Breast epithelium (tissue), 4 donors: ENCODE measurements at places on chromosomes 2 and 18. TPM values are rescaled to one million over a fixed set of nuclear protein-coding genes. Genes with fewer than 3 reads are reported as not detected.

Gene SERPINB7
- not detected for total RNA-seq

Gene ANKRD30BL
- not detected for total RNA-seq

Gene MAP3K19
- not detected for total RNA-seq

Gene AQP12A
- not detected for total RNA-seq

Gene PDE1A
- total RNA-seq, result 4.3 TPM

Gene SMARCAL1
- 20.6 TPM for total RNA-seq

Gene LBX2
- total RNA-seq, result 0.29 TPM

DNA sequence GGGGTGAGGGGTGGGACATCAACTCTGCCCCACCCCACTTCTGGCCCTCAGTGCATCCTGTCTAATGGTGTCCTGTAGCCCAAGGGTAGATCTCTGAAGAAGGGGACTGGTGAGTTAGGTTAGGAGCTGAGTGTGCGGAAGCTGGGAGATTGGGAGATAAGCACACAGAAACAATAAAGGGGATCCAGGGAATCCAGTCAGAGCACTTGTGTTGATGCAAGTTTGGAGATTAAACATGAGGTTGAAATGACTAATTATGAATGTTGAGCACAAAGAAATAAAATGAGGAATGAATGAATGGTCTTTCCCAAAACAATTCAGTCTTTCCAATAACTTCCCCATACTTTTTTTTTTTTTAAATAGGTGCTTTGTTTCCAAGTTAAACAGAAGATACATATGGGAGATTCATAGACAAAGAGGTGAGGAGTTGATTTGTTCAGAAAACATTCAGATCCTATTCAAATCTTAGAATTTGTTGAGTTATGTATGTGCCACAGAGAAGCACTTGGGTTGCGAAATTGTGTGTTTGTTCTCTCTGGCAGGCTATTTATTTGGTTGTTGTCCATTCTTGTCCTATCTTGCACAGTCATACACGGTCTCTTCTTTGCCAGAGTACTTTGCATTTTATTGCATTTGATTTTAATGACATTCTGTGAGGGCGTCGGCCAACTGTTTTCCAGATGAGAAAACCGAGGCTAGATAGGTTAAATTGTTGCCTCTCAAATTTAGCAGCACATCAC is 31.6 kb upstream of the NABP1 start:
- no peak for DNase-seq

GRCh38 chr2:211957799-211958198 is 580.8 kb downstream of the ERBB4 start:
- DNase-seq, result no peak

DNA sequence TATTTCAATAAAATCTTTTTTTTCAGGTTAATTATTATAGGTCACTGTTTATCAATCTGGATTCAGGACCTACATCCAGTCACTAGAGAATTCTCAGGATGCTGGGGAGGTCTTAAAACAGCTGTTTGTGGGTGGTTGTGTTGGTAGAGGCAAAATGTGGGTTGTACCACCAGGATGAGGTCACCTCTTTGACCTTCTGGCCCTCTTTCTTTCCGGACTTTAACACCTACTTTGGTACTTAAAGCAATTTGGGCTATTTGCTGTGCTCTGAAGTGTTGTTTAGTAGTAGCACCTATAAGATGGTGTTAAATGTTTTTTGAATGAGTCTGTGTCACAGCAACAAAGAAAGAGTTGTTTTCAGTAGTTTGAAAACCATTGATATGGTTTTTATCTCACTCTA is 14.6 kb downstream of the EML4 start:
- DNase-seq, result no peak

DNA sequence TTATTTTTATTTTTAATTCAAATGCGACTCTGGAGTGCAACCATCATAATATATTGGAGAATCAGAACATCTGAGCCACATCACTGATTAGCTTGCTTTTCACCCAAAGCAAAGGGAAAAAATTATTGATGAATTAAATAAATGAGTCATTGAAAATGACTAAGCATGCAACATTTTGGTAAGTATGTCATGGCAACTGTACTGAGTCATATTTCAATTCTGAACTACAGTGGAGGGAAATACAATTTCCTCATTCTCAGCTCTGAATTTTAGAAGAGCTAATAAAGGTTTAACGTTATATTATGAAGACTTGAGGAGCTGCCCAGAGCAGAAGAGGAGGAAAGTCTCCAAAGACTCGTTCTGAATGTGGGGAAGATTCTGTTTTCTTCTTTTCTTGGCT is 89.6 kb upstream of the CCDC68 start:
- no peak for DNase-seq

- no peak for DNase-seq
Observed at GRCh38 chr2:220365023-220365422, 737.6 kb downstream of the SLC4A3 start.

DNA sequence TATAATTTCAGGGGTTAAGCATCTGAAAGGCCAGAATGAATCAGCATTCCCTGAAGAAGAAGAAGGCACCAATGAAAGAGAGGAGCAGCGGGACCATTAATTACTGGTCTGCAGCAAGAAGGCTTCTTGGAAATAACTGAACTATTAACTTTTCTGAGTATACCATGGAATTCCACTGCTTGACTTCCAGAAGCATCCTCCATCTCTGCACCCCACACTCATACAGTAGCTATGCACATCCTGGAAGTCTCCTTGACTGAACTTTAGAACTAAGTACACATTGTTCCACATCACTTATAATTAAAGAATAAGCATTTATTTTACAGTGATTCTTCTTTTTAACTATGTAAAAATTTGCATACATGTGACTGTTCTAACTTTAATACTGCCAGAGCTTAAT is 131.5 kb downstream of the PPP1R1C start:
- no peak for DNase-seq

DNA sequence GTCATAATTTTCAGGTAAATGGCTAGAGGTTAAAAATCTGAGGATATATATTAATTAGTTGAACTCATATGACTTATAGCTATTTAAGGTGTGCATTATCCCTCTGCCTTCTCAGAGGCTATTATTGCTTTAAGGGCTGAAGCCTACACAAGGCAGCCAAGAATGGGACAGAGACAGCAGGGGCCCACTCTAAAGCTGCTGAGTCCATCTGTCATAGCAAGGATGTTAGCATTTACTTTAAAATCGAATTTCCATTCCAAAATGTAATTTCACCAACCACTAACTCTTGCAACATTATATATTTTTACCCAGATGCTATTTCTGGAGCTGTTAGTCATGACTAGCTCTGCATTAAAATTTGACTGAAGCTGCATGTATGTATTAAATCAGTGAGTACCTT is 236.3 kb upstream of the FSIP2 start:
- DNase-seq, result no peak

GRCh38 chr2:115190459-115190858 is 748.0 kb downstream of the DPP10 start:
- DNase-seq, result no peak

DNA sequence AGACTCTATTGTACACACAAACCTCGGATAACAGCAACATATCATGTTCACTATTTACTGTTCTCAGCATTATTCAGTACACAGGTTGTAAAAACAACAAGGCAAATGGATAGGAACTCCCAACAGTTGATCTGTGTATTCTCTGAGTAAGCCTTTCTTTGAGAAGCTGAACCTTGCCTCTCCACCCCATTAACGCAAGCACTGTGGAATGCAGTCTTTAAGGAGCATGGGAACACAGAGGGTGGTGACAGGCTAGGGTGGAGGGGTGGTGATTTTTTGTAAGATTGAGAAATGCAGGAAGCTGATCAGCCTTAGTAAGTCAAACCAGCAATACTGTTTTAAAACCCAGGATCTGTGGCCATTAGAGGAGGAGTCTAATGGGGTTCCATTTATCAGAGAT is 19.6 kb upstream of the SERPINB11 start:
- no peak for DNase-seq

DNA sequence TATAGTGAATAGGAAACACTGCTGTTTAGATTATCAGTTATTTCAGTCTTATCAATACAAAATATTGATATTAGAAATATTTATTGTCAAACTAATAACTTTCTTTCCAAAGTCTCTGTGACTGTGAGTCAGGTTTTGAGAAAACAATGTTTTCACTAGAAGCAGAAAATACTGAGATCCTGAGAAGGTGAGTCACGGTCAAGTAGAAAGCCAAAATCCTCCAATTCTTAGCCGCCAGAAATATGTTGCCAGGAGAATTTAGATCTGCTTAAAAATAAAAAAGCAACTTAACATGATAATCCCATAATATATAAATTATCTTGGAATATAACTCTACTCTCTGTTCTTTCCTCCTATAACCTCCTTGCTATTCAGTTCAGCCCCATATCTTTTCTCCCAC is 181.9 kb upstream of the NRXN1 start:
- DNase-seq, result no peak

DNA sequence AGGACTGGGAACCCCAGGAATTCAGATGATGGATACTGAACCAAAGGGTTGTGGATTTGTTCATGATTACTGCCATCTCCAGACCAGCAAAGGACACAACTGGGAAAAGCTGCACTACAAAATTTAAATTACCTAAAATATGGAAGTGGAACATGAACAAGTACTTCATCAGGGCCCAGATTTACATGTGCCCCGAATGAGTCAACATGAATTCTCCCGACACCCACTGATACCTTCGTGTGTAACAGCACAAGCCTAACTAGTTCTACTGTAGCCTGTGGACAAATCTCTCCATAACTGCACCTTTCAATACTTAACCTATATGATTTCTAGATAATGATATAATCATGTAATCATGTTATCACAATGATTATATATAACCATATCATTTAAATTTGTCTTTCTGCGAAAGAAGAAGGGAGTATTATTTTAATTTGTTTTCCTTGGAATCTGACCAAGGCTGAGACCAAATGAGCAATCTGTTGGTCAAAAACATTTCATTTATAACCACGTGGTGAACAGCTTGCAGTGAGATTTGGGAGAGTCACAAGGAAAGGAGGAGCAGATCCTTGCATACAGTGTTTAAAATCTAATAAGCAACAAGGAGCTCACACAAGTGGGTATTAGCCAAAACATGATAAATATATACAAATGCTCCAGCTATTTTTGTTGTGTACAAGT is 70.5 kb downstream of the CACNB4 start:
- DNase-seq, result no peak

GRCh38 chr2:21452678-21453077 is 328.9 kb downstream of the TDRD15 start:
- DNase-seq, result no peak

DNA sequence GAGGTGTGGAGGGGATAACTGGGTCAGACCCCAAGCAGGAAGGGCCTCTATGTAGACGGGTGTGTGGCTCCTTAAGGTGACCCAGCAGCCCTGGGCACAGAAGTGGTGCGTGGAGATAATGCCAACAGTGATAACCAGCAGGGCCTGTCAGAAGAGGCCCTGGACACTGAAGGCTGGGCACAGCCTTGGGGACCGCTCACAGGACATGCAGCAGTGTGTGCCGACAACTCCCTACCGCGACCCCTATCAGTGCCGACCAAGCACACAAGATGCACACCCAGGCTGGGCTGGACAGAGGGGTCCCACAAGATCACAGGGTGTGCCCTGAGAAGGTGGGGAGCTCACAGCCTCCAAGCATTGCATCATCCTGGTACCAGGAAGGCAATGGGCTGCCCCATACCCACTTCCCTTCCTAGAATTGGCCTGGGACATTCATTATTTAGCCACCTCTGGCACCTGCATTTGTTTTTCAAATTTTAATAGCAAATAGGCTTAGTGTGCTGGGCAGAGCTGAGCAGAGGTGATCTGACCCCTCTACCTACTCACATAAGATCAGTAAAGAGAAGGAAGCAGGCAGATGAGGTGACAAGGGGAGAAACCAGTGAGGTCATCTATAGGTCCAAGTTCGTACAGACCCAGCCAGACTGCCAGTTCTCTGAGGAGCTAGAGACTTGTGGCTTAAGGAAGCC is 55.2 kb downstream of the BCL11A start:
- DNase-seq, result no peak

- no peak for DNase-seq
Observed at GRCh38 chr2:227125506-227125905, 38.5 kb downstream of the COL4A4 start.

DNA sequence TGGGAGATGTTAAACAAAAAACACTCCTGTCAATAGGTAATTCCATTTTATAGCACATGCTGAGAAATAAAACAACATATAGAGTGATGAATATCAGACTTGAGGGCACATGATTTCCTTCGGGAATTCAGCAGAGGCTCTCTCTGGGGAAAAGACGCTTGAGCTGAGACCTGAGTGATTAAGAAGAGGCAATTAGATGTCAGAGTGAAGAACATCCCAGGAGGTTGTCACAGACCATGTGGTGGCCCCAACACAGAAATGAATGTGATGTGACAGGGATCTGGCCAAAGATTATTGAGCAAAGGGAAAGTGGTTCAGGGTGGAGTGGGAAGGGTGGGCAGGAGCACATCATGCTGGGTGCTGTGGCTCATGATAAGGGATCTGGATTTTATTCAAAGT is 254.7 kb downstream of the RAD51AP2 start:
- no peak for DNase-seq
